Caki2 (cell line): ENCODE measurements at places on chromosomes 16 and 17.

GRCh38 chr16:2331931-2332267 lies 8.6 kb downstream of the ABCA3 start:
- DNase-seq, result no peak

GRCh38 chr17:49965524-49965909 lies 3.5 kb upstream of the DLX4 start:
- no peak for DNase-seq

DNA sequence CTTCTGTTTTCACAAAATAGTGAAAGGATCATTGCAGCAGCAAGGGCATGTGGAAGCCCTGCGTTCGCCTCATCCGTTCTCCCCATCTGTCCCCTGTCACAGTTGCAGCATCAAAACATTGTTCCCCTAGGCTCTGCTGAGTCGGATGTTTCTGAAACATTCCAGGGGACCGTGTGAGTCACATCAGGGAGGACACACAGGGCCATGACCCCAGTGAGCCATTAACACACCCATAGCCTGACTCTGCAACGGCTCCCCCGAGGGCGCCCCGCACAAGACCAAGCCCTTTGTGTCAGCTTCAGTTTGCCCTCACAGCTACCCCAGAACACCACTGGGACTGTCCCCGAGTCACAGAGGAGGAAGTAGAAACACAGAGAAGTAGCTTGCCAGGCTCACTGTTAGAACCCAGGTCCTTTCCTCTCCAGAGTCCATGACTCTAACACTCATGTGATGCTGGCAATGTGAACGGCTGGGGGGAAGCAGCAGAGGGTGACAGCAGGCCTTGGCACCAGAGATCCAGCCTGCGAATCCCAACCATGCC lies 63.3 kb upstream of the HSBP1 start:
- peak; percentile 89 for DNase-seq

DNA sequence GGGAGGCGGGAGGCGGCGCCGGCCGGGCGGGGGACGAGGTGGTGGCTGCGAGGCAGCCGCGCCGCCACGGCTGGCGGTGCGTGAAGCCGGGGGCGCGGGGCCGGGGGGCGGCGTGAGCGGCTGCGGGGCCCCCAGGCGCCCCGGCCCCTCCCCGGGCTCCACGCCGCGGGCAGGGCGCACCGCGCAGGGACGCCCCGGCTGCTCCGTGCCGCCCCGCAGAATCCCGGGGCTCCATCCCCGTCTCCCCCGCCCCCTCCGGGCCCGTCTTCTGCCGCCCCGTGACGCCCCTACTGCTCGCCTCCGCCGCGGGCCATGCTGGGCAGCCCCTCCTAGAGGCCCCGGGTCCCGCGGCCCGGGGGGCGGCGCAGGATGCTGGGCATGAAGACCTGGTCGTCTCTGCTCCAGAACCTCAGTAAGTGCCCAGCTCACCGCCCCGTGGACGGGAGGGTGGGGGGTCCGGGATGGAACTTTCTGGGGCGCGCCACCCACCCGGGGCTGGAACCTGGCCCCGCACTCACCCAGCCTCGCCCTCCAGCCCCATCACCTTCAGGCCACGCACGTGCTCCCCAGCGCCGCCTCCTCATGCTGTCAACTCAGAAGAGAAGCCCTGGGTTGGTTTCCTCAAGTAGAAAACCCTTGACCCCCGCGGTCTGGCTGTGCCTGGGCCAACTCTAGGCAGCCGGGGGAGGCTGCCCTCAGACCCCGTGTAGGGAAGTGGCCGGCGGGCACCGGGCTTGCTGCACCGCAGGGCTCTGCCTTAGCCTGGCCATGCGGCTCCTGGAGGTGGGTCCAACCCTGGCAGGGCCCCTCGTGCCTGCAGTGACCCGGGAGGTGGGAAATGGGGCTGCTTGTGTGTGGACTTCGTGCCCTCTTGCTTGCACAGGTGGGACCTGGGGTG lies 150.2 kb upstream of the GSE1 start:
- no peak for DNase-seq

- DNase-seq, result no peak
Measured at GRCh38 chr16:35221482-35222185, 1762.2 kb downstream of the TP53TG3F start.

DNA sequence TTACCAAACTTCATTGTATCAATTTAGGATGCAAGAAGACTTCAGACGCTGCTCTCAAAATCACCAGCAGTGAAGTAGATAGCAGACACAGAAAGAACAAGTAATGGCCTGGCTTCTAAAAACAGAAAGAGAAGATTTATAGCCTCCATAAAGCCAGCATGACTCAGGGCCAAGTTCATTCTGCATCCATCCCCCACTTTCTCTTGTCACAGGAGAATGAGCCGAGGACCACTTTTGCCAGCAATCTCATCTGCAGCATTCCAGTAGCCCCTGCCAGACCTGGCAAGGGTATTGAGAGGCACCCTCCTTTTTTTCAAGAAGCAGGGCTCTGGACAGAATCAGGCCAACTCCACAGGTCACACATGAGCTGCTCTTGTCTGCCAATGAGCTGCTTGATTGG lies 355.4 kb upstream of the SOX9 start:
- peak; percentile 68 for DNase-seq
